ENCODE measurements at places on chromosomes 1 and 21. TPM values are rescaled to one million over a fixed set of nuclear protein-coding genes. Genes with fewer than 3 reads are reported as not detected.

GRCh38 chr21:46006547-46007491 is 25.2 kb downstream of the COL6A1 start:
- H3K27ac ChIP-seq, result no peak overlapping the region
- no peaks in the 10 kb centered on the region for H3K4me1 ChIP-seq
- no peaks in the 10 kb centered on the region for H3K27me3 ChIP-seq
- peaks cover 6% of the 10 kb centered on the region for H3K36me3 ChIP-seq
- DNase-seq, result no peak

GRCh38 chr1:2290595-2291510 is 62.7 kb downstream of the SKI start:
- no peaks in the 10 kb centered on the region for H3K27me3 ChIP-seq
- no peaks in the 10 kb centered on the region for H3K36me3 ChIP-seq
- no peak for DNase-seq
- H3K4me1 ChIP-seq, result peaks cover 7% of the 10 kb centered on the region

GRCh38 chr1:20699558-20699957 is 18.2 kb downstream of the KIF17 start:
- no peak overlapping the region for H3K4me3 ChIP-seq
- peaks cover 11% of the 10 kb centered on the region for H3K4me1 ChIP-seq
- H3K27me3 ChIP-seq, result peaks cover 32% of the 10 kb centered on the region
- DNase-seq, result no peak

- peak within 1 kb of the TSS; percentile 81 for H3K4me3 ChIP-seq
- DNase-seq, result peak; percentile 96
- peaks cover 34% of the 10 kb centered on the region for H3K36me3 ChIP-seq
These were observed at the start of gene PRKCZ for GRCh38 chr1:2049718-2050431. Gene PRKCZ, plus strand, starts transcription at chr1:2050411. Its CDS starts 220 bp downstream, at chr1:2050631.

DNA sequence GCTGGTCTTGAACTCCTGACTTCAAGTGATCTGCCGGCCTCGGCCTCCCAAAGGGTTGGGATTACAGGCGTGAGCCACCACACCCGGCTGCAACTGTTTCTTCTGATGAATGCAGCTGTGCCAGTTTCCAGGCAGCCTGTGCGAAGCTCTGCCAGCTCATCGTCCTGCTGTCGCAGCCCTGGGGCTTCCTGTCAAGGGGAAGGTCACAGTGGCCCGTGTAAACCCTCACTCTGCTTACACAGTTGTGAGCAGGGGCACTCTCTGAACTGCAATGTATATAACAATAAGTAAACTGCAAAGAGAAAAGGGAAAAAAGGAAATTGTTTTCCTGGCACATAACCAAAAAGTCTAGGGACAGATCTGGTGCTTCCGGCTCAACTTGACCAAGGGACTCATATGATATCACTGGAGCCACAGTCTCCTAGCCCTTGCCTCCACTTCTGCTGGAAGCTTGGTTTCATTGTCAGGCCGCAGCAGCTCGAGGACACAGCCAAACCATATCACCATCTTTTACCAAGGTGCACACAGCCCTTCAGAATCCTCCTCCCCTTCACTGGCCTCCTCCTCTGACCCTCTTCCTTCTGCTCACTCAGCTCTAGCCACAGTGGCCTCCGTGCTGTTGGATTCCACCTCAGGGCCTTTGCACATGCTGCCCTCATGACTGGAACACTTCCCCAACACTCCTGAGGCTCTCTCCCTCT is 22.8 kb upstream of the LBR start:
- H3K27me3 ChIP-seq, result no peaks in the 10 kb centered on the region
- H3K4me1 ChIP-seq, result peaks cover 87% of the 10 kb centered on the region
- no peak for DNase-seq
- no peak overlapping the region for H3K4me3 ChIP-seq

DNA sequence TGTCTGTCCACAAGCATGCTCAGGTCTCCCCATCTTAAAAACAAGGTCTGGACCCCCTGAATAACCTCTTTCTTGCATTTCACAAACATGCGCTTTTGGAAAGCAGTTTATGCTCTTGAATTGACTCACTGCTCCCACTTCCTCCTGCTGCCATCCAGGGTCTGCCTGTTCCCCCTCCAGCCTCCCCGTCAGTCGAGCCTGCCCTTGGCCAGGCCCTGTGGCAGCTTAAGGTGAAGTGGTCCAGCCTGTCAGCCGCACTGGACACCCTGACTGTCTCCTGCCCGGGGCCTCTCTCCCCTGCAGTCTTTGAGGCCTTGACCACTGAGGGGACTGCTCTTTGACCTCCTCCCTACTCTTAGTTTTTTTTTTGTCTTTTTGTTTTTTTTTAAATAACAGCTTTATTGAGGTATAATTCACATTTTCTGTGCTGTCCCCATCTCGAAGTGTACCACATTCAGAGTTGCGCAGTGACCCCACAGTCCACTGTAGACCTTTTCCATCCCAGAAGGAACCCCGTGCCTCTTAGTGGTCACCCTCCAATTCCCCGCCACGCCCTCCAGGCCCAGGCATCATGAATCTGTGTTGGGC is 18.3 kb downstream of the GPR137B start:
- H3K36me3 ChIP-seq, result peaks cover 6% of the 10 kb centered on the region
- no peak for DNase-seq
- H3K4me3 ChIP-seq, result no peak overlapping the region
- no peaks in the 10 kb centered on the region for H3K27me3 ChIP-seq

GRCh38 chr1:246566813-246567645 is 773 bp downstream of the CNST start:
- H3K27me3 ChIP-seq, result no peaks in the 10 kb centered on the region
- H3K4me3 ChIP-seq, result peak overlapping the region; percentile 97
- H3K27ac ChIP-seq, result peak overlapping the region; percentile 74
- H3K36me3 ChIP-seq, result peaks cover 42% of the 10 kb centered on the region
- H3K4me1 ChIP-seq, result peaks cover 20% of the 10 kb centered on the region

GRCh38 chr21:15749861-15750159 is 20.0 kb downstream of the USP25 start:
- no peak for DNase-seq
- H3K4me3 ChIP-seq, result no peak overlapping the region
- H3K27ac ChIP-seq, result no peak overlapping the region
- H3K36me3 ChIP-seq, result no peaks in the 10 kb centered on the region

- H3K4me3 ChIP-seq, result no peak overlapping the region
- no peak for DNase-seq
- no peak overlapping the region for H3K27ac ChIP-seq
- H3K36me3 ChIP-seq, result peaks cover 4% of the 10 kb centered on the region
- no peaks in the 10 kb centered on the region for H3K27me3 ChIP-seq
These were observed 10.8 kb downstream of the MTARC1 start for GRCh38 chr1:220797553-220797952.

GRCh38 chr21:15904389-15904788 is 174.6 kb downstream of the USP25 start:
- H3K27me3 ChIP-seq, result no peaks in the 10 kb centered on the region
- H3K27ac ChIP-seq, result no peak overlapping the region
- H3K4me3 ChIP-seq, result no peak overlapping the region
- H3K36me3 ChIP-seq, result no peaks in the 10 kb centered on the region

- no peak overlapping the region for H3K27ac ChIP-seq
- H3K4me1 ChIP-seq, result no peaks in the 10 kb centered on the region
- DNase-seq, result peak; percentile 14
- H3K27me3 ChIP-seq, result no peaks in the 10 kb centered on the region
- H3K4me3 ChIP-seq, result no peak overlapping the region
These were observed 65.4 kb downstream of the ALPL start for GRCh38 chr1:21574466-21575151.

DNA sequence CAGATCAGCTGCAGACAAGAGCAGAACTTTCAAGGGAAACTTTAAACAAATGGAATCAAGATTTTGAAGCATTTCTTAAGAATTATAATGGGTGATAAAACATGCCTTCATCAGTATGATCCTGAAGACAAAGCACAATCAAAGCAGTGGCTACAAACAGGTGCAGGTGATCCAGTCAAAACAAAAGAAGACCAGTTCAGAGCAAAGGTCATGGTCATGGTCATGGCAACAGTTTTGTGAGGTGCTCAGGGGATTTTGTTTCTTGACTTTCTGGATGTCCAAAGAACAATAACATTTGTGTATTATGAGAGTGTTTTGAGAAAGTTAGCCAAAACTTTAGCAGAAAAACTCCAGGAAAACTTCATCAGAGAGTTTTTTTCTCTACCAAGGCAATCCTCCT is 681.7 kb upstream of the PTBP2 start:
- H3K27me3 ChIP-seq, result no peaks in the 10 kb centered on the region
- H3K36me3 ChIP-seq, result no peaks in the 10 kb centered on the region
- no peak for DNase-seq
- H3K4me1 ChIP-seq, result no peaks in the 10 kb centered on the region
- no peak overlapping the region for H3K27ac ChIP-seq
- no peak overlapping the region for H3K4me3 ChIP-seq

- no peaks in the 10 kb centered on the region for H3K27me3 ChIP-seq
- H3K36me3 ChIP-seq, result no peaks in the 10 kb centered on the region
- DNase-seq, result no peak
- H3K4me3 ChIP-seq, result no peak overlapping the region
- H3K27ac ChIP-seq, result no peak overlapping the region
These were observed 183.6 kb downstream of the TTLL7 start for GRCh38 chr1:83815330-83815729.

DNA sequence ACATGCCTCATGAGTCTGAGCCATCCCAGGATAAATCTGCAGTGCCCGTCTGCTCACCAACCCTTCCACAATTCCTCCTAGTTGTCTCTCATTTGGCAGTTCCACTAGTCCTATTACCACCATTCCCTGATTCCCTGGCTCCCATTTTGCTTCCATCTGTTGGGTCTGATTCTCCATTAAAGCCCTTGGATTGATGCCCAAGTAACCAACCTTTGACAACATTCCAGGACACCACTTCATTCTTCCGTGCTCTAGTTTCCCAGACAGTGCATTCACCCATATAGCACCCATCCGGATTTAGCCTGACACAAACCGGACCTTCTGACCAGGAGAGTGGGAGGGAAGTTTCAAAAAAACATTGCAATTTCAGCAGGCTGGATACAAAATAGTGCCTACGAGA is 189.4 kb upstream of the PALMD start:
- H3K27me3 ChIP-seq, result no peaks in the 10 kb centered on the region
- H3K4me3 ChIP-seq, result no peak overlapping the region
- no peak for DNase-seq
- H3K4me1 ChIP-seq, result no peaks in the 10 kb centered on the region
- no peak overlapping the region for H3K27ac ChIP-seq
- H3K36me3 ChIP-seq, result no peaks in the 10 kb centered on the region

GRCh38 chr1:90957497-90957896 is 64.3 kb downstream of the ZNF644 start:
- H3K36me3 ChIP-seq, result peaks cover 15% of the 10 kb centered on the region
- H3K27ac ChIP-seq, result no peak overlapping the region
- peaks cover 63% of the 10 kb centered on the region for H3K4me1 ChIP-seq
- DNase-seq, result no peak
- no peaks in the 10 kb centered on the region for H3K27me3 ChIP-seq

- peaks cover 95% of the 10 kb centered on the region for H3K27me3 ChIP-seq
- no peaks in the 10 kb centered on the region for H3K36me3 ChIP-seq
- no peak for DNase-seq
- H3K4me3 ChIP-seq, result no peak overlapping the region
- no peaks in the 10 kb centered on the region for H3K4me1 ChIP-seq
These were observed 5.2 kb downstream of the GRIK3 start for GRCh38 chr1:37028981-37029617.

DNA sequence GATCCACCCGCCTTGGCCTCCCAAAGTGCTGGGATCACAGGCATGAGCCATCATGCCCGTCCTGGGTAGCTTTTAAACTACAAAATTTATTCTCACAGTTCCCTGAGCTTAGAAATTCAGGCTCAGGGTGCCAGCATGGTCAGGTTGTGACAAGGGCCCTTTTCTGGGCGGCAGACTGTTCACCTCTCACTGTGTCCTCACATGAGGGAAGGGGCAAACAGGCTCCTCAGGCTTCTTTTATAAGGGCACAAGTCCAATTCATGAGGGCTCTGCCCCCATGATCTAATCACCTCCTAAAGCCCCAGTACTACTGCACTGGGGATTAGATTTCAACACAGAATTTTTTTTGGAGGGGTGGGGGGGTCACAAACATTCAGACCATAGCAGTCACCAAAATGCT is 36.8 kb downstream of the GNG4 start:
- H3K4me3 ChIP-seq, result no peak overlapping the region
- DNase-seq, result no peak
- no peaks in the 10 kb centered on the region for H3K36me3 ChIP-seq
- H3K27ac ChIP-seq, result no peak overlapping the region

DNA sequence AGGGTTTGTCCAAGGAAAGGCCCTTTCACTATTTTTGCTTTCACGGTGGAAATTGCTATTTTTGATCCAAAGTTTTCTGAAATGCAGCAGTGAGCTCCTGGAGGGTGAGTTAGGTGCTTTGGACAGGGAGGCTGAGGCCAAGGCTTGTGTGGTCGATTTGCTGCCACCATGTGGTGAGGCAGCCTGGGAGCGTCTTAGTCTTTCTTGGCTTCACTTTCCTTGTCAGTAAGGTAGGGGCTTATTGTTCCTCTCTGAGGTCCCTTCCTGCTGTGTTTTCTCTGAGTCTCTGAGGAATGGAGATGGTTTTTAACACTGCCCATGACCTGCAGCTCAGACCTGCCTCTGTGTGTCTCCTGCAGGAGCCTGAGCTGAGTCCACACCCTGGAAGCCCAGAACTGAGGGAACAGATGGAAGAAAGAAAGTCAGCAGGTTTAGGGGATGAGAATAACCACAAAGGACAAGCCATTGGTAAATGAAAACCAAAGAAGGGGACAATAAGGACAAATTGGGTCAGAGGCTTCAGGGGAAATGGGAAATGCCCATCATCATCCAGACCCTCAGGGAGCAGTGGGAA is 20.1 kb upstream of the S100A10 start:
- no peak overlapping the region for H3K27ac ChIP-seq
- peak; percentile 77 for DNase-seq
- no peaks in the 10 kb centered on the region for H3K36me3 ChIP-seq
- H3K4me3 ChIP-seq, result no peak overlapping the region
- H3K27me3 ChIP-seq, result no peaks in the 10 kb centered on the region

DNA sequence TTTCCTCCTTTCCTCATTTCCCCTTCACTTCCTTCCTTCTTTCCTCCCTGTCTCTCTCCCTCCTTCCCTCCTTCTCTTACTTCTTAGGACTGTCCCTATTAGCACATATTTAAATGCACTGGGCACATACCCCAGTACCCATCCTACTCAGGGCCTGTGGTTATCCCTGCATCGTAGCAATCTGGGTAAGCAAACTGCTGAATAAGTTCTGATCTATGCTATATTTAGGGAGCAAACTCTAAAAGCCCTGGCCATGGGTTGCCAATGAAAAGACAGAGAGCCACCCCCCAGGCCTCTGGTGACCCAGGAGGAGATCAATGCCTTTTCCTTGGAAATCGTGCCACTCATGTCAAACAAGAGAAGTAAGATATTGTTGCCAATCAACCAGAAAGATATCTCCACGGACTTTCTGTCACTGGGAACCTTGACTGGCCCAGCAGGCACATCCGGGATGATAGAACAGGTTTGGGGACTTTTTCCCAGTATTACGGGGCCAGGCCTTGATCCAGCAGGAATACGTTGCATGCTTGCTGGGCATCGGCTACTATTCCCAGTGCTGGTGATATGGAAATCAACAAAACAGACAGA is 5.4 kb downstream of the FAM3B start:
- H3K4me1 ChIP-seq, result no peaks in the 10 kb centered on the region
- H3K27ac ChIP-seq, result no peak overlapping the region
- no peaks in the 10 kb centered on the region for H3K36me3 ChIP-seq
- no peak overlapping the region for H3K4me3 ChIP-seq

BARHL2 gene
- total RNA-seq, result not detected

MACO1 gene
- total RNA-seq, result 14.1 TPM

GJB3 gene
- 23.5 TPM for total RNA-seq

RAB7B gene
- total RNA-seq, result 1.1 TPM

GSTM4 gene
- total RNA-seq, result 12.6 TPM

SOAT1 gene
- total RNA-seq, result 190 TPM

USP1 gene
- total RNA-seq, result 44.7 TPM

RIPPLY3 gene
- 0.17 TPM for total RNA-seq

CDCA8 gene
- 33.2 TPM for total RNA-seq
